ENCODE measurements at places on chromosomes 16 and 17.

- DNase-seq, result no peak
Observed at GRCh38 chr17:18144855-18145254, 36.3 kb downstream of the MYO15A start.

DNA sequence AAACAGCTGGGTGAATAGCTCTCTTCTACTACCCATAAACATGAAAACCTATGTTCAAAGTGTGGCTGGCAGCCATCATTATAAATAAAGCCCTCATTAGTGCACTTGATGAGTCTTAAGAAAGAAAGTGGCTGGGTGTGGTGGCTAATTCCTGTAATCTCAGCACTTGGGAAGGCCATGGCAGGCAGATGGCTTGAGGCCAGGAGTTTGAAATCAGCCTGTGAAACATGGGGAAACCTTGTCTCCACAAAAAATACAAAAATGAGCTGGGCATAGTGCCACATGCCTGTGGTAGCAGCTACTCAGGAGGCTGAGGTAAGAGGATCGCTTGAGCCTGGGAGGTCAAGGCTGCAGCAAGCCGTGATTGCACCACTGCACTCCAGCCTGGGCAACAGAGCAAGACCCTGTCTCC, 28.3 kb upstream of the APPBP2 start:
- DNase-seq, result no peak

- DNase-seq, result no peak
Observed at GRCh38 chr17:6196355-6196754, 126.2 kb downstream of the WSCD1 start.

DNA sequence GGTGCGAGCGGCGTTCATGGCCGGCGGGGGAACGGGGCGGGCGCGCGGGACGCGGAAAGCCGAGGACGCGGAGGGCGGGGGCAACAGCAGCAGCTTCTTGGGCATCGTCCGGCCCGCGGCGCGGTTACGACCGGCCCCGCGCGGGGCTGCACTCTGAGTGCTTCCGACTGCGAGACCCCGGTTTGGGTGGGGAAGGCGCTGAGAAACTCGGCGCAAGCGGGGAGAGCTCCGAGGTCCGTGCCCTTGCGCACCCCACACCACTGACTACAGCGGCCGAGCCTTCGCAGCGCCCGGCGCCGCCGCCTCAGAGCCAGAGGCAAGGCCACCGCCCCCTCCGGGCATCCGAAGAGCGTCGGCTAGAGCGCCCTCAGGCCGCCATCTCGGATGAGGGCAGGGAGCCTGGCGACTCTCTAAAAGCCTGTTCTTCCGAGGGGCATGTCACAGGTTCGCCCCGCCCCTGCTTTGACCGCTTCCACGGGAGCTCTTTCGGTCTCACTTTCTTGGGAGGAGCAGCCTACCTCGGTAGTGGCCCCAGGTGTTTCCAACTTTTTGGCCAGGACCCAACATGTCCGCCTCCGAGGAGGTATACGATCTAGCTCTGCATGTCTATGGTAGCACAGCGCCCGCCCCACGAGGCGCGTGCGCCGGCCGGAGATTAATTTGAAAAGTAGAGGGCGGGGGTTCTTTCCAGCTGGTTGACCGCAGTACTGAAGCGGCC, at the start of gene PRPSAP1:
PRPSAP1 (minus strand) TSS at position 318 of the 718 bp plus-strand sequence; CDS start at position 105, 213 bp downstream.
- peak; percentile 94 for DNase-seq

DNA sequence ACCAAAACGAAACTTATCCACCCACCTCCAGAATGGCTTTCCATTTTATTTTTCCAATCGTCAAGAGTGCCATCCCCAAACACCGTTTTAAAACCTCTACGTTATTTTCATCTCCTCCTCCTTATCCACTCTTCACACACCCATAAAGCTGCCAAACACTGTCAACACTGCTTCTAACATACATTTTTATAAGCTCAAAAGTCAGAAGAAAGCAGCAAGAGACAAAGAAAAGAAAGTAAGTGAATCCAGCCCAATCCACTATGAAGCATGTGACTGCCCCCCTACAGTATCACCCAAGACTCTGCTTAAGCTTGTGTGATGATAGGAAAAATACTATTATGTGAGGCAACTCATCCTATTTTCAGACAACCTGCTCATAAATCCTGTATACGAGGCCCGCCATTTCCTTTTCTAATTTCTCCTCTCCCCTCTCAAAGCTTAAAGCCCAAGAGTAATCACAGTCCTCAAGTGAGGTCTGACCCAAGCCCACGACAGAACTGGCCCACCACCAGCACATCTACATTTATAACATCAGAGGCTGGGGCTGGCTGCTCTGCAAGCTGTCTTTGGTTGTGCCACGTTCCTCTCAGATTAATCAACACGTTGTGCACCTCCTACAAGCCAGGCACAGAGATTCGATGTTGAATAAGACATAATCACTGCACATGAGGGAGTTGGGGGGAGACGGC, 16.3 kb downstream of the USP31 start:
- peak; percentile 37 for DNase-seq

GRCh38 chr17:17721140-17721668, 39.9 kb downstream of the RAI1 start:
- DNase-seq, result no peak

DNA sequence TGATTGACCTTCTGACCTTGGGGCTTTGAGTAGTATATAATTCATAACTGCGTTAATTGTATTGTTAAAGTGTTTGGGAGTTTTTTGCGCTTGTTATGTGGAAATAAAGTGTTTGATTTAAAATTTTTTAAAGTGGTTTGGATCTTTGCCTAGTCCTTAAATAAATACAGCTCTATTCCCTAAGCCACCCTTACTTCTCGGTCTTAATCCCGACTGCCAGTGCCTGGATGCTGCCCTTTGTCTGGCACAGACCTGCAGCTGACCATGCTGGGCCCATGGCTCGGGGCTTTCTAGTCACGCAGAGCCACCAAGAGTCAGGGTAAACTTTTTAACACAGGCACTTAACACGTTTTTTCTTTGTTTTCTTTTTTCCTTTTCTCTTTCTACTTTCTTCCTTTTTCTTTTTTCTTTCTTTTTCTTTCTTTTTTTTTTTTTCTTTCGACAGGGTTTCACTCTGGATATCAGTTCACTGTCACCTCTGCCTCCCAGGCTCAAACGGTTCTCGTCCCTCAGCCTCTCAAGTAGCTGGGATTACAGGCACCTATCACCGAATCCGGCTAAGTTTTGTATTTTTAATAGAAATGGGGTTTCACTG, 19.6 kb upstream of the SLC5A11 start:
- DNase-seq, result no peak

DNA sequence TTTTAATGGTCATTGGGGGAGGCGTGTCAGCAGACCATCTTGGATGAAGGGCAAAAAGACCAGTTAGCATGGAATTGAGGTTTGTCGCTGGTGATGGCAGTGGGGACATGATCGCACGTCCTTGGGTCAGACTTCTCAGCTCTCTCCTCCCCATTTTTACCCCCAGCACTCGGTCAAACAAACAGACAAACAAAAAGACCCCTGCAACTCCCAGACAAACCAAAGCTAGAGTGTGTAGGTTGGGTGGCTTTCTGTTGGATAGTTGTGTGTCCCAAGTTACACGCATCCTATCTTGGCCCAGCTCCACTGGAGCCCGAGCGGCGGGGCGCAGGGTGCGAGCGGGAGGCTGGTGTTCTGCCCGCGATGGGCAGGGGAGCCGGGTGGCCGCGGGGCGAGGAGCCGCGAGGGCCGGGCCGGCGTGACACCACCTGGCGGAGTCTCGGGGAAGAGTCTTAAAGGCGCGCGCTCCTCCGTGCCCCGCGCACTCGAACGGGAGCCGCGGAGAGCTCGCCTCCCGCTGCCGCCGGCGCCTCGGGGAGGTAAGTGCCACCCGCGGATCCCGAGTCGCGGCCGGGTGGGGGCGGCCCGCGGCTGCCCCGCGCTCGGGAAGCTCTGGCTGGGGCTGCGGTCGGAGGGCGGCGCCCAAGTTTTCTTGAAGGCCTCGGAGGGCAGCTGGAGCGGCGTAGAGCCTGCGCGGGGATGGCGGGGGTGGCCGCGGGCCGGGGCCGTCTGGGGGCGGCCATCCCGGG, 18.5 kb upstream of the NTN1 start:
- DNase-seq, result no peak

DNA sequence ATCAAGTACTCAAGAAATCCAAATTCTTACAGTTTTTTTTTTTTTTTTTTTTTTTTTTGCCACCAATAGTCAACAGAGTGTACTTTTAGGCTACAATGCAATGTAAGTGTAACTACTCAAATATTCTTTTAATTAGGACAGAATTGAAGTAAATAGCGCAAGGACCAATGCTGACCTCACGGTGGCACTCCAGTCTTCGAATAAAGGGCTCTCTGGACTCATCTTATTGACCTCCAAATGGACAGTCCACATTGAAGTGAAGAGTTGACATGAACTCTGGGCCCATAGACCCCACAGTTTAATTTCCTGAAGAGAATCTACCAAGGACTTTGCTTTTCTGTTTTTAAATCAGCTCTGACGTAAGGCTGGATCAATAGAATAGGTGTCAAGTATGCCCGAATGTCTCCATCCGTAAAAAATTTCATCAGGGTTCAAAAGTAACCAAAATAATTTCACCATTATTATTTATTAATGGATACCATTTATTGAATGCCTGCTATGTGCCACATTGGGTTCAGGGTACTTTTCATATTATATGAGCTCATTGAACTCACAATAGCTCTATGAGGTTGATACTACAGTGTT, 7.3 kb upstream of the DDX52 start:
- peak; percentile 56 for DNase-seq

GRCh38 chr17:42362245-42362961, 25.8 kb downstream of the STAT3 start:
- no peak for DNase-seq

GRCh38 chr16:80914379-80915078, 92.2 kb downstream of the CMC2 start:
- DNase-seq, result no peak

DNA sequence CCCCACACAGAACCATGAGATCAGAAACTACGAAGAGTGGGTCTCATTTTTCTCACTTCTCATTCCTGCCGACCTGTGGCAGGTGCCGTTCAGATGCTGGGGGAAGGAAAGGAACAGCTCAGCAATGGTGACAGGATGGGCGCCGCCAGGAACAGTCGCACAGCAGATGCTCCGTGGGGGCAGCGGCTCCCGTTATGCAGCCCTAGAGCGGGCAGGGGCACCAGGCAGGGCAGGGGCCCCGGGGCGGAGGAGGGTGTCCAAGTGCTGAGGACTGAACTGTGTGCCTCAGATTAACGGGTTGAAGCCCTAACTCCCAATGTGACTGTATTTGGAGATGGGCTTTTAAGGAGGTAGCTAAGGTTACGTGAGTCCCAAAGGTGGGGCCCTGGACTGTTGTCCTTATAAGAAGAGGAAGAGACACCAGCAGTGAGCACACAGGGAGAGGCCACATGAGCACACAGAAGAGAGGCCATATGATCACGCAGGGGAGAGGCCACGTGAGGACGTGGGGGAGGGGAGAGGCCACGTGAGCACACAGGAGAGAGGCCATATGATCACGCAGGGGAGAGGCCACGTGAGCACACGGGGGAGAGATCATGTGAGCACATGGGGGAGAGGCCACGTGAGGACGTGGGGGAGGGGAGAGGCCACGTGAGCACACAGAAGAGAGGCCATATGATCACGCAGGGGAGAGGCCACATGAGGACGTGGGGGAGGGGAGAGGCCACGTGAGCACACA, 95.7 kb upstream of the METRNL start:
- DNase-seq, result no peak

- peak; percentile 83 for DNase-seq
Observed at GRCh38 chr17:7023576-7024401, 939 bp downstream of the BCL6B start.

DNA sequence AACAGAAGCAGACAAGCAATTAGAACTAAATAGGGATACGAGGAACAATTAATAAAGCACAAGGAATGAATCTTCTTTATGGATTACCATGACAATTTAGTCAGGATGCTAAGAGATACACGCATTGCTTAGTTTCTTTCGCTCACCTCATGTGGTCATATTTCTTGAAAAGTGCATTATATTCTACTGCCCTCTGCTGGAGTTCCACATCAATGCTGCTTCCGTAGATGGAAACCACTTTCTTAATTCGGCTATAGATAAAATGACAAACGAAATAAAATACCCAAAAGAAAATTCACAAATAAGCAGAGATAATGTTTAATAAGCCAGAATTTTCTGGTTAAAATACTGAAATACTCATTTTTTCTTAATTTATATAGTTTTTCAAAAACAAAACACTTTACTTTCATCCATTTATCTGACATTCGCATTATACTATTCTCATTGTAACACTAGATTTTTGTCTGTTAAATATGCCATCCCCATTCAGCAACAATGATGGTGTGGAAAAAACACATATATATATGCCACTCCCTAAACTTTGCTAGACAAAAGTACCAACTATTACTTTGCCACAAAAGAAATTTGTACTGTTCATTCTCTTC, 22.0 kb upstream of the PHLPP2 start:
- peak; percentile 42 for DNase-seq

DNA sequence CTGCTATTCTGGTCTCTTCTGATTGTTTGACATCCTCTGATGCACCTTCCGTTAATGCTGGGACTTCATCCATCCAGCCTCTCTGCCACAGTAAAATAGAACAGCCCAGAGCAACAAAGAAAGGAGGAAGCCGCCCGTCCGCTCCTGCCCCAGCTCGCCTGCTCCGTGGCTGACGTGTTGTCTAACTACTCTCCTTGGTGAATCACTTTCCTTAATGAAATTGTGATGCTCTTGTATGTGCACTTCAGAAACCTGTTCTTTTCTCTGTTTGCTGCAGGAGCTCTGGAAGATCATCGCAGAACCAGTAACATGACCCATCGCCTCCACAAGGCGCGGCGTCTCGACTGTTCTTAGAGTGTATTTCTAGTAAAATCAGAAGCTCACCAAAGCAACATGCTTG, 24.3 kb downstream of the METTL22 start:
- DNase-seq, result no peak

GRCh38 chr16:4664538-4665418, 28.6 kb upstream of the NUDT16L1 start:
- DNase-seq, result no peak

- peak; percentile 22 for DNase-seq
Observed at GRCh38 chr17:79183293-79184158, 108.9 kb downstream of the ENGASE start.

DNA sequence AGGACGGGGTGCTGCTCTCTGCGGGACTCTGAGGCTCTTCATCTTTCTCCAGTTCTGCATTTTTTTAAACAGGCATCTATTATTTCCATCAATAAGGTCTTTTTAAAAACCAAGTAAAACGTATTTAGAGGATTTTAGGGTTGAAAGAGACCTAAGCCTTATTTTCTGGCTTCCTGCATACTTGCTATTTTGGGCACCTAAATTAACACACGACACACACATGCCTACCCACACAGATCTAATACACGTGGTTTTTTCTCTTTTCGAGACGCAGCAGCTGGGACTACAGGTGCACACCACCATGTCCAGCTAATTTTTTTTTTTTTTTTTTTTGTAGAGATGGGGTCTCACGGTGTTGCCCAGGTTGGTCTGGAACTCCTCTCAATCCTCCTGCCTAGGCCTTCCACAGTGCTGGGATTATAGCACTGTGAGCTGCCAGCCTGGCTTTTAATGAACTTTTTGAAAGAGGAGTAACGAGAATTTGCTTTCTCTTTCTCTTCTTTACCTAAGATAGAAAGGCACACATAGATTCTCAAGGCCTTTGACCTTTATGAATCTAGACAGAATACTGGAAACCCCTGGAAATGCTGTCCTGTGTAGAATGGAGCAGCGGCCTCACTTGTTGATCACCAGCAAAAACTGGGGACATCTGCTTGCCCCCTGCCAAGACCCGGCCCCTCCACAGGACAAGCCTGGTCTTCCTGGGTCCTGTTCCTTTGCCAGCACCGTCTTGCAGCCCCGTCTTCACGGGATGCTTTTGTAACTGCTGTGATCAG, 13.8 kb downstream of the DNAAF8 start:
- no peak for DNase-seq

- no peak for DNase-seq
Observed at GRCh38 chr17:8832711-8833352, 33.7 kb upstream of the MFSD6L start.
